ENCODE measurements at places on chromosomes 5 and 9.

DNA sequence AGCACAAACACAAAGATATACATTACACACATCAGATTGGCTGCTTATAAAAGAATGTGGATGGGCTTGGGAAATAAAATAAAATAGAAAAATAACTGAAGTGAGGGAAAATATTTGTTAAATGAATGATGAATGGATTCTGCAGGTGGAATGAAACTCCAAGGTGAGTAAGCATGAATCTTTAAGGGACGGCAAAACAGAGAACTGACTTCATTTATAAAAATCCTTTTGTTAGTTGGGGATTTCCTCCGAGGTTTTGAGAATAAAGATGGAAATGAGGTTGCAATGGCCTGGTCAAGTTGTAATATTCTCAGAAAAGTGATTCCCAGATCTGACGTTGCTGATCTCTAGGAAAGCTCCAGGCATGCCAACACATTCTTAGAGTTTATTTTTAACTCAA is 20.9 kb upstream of the SEMA6A start:
- no peak for DNase-seq

DNA sequence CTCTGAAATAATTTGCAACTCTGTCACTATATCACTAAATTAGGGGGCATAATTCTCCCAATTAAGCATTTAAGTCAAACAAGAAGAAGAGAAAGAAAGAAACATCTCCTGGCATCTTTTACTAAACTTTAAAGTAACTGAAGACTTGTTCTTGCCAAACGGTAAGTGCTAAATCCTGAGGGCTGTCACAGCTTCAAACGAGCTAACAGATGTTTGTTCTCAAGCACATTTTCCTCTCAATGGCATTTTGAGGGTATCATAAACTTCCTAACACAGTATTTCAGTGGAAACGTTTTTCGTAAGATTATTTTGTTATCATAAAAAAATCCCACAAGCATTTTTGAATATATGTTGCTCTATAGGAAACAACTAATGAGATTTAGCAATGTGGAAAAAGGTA is 169.5 kb upstream of the TAS2R1 start:
- DNase-seq = no peak

DNA sequence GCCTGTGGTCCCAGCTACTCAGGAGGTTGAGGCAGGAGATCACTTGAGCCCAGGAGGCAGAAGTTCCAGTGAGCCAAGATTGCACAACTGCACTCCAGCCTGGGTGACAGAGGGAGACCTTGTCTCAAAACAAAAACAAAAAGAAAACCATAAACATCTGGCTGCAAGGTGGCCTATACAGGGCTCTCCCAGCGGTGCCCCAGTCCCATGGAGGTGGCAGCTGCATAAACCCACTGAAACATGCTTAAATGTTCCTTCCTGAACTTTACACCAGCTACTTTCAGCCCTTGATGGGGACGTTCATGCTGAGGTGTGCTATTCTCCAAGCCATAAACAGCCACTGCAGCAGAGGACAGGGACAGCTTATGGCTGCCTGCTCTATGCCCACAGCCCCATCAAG is 35.6 kb downstream of the DROSHA start:
- no peak for DNase-seq

- DNase-seq = no peak
Measured at GRCh38 chr5:32087086-32088082, 86.7 kb downstream of the GOLPH3 start.

GRCh38 chr9:15606643-15607472 is 54.0 kb downstream of the CCDC171 start:
- peak; percentile 11 for DNase-seq

GRCh38 chr5:55601204-55601618 is 66.4 kb upstream of the PLPP1 start:
- no peak for DNase-seq

DNA sequence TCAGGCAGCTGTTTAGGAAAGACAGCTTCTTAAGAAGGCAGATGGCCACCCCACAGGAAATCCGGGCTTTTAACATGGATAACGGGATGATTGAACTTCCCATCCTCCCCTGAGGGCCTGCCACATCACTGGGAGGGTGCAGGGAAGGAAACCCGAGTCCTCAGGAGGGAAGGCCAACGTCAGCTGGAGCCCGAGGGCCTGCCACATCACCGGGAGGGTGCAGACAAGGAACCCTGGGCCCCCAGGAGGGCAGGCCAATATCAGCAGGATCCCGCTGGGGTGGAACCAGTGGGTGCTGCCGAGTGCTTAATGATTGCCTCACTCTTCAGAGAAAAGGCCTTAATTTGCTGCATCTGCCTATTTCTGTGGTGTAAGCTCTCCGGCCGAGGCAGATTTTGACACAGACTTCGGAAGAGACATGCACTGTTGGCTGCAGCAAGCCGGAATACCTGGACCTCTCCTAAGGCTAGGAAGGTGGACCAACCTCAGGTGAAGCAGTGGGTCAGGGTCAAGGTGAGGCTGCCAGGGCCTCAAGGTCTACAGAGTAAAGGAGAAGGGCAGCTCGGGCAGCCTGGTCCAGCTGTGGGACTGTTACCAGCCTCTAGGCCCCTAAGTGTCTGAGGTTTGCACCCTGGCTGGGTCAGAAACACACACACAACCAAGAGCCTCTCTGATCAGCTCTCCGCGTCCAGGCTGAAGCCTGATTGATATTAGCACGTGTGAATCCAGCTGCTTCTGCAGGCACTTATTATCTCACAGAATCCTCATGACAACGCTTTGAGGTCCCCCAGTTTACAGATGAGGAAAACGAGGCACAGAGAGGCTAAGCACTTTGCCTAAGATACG is 14.8 kb upstream of the COL5A1 start:
- no peak for DNase-seq

All from DMS 273 treated with DMSO at 0.1 percent for 48 hours (cell line).